HepG2 (cell line): ENCODE measurements at places on chromosomes 6 and 20. TPM values are rescaled to one million over a fixed set of nuclear protein-coding genes. Genes with fewer than 3 reads are reported as not detected.

The RTF2 gene
- 142 and 202 TPM in 2 replicates for total RNA-seq

DNA sequence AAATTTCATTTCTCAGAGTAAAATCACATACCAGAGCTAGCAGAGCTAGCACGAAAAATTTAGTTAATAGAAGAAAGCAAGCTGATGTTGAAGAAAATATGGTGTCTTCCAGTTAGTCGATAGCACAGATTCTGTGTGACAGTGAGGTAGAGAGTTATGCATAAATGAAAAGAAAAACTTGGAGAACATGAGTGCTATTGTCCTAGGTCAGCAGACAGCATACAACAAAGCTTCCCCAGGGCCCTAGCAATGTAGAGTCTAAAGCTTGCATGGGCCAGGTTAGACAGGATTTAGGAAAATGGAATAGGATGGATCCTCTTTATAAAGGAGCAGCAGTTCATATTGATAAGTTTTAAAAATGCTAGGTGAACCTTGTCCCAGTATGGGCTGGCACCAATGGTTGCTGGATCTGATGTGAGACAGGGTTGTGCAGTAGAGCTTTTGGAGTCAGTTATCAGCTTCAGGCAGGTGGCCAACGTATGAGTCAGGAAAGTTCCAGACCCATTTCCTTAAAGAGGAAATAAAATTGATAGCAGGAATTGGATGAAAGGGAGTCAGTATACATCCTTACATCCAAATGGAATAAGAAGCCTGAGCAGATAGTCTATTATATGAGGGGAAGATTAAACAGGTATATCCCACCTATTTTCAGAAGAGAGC lies 277.2 kb downstream of the FRK start:
- no peak for DNase-seq

GRCh38 chr6:14984519-14984853 lies 261.4 kb upstream of the JARID2 start:
- DNase-seq, result peak; percentile 36

The FRS3 gene
- 1.5 and 3.0 TPM in 2 replicates for total RNA-seq

- peak; percentile 33 for DNase-seq
These were observed 189.4 kb upstream of the PRDM1 start for GRCh38 chr6:105896821-105897095.

The SCP2D1 gene
- total RNA-seq, result not detected in 2 replicates

GRCh38 chr20:10521068-10521831 lies 86.1 kb downstream of the SLX4IP start:
- peak; percentile 56 for DNase-seq

GRCh38 chr20:33209789-33210188 lies 7.4 kb upstream of the BPIFA3 start:
- peak; percentile 74 for DNase-seq

The BNIP5 gene
- total RNA-seq, result not detected in 2 replicates

The GSS gene
- total RNA-seq, result 102 and 107 TPM in 2 replicates

The RSPO3 gene
- total RNA-seq, result not detected in 2 replicates

- DNase-seq, result no peak
These were observed 242.2 kb downstream of the FOXC1 start for GRCh38 chr6:1851681-1852456.

The ADGB gene
- total RNA-seq, result not detected in 2 replicates

DNA sequence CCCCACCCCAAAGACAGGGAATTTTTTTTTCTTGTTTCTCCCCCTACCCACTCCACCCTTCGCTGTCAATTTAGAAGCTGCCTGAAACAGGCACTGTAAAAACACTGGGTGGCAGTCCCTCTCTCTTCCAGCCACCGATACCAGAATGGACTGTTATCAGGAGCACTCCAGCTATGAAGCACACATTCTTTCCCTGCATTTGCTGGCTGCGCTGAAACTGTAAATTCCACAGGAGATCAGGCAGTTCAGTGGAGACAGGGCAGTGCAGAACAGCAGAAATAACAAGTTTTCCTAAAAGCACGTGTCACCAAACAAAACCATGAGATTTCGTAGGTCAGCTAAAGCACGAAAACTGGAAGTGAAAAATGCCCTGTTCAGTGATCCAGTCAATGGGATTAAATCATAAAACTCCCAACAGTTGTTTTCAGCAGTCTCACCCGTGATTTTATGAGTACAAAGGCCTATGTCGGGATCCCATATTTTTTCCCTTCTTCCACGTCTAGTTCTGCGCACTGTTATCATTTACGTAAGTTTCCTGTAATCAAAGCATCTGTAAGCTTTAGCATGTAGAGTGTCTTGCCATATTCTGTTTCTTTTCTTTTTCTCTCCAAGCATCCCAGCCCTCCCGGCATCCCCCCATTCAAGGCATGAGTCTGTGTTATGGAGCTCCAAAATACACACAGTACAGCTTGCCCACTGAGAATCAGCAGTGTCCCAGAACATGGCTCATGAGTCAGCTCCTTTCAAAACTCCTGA lies 359.9 kb upstream of the EPHA7 start:
- DNase-seq, result no peak

GRCh38 chr6:129852257-129852858 lies 8.8 kb downstream of the TMEM244 start:
- peak; percentile 16 for DNase-seq

- DNase-seq, result peak; percentile 97
These were observed 19.5 kb downstream of the ZNF311 start for GRCh38 chr6:28985462-28986164.

The WFDC10B gene
- total RNA-seq, result not detected in 2 replicates

The SEMG1 gene
- total RNA-seq, result not detected in 2 replicates

GRCh38 chr20:48728042-48728825 lies 99.6 kb downstream of the PREX1 start:
- DNase-seq, result no peak

The DUSP15 gene
- total RNA-seq, result 0.18 and 0.93 TPM in 2 replicates

GRCh38 chr6:18359237-18359885 lies 27.8 kb upstream of the RNF144B start:
- DNase-seq, result no peak

GRCh38 chr6:116451916-116452315 lies 9.3 kb upstream of the CALHM6 start:
- DNase-seq, result no peak

DNA sequence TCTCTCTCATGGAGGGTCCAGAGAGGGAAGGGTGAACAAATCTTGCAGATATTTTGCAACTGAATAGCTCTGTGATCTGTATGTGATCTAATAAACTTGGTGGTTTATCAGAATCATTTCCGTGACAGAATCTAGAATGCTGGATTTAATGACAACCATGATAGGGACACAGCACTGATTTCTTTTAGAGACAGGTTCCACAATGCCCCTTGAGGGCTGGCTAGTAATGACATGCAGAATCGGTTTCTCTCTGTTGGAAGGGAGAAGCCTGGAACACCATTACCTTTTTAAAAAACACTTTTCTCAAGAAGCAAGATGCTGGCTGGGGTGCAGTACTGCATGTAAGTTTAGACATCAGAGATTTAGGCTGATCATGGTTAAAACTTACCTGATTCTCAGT lies 313.4 kb downstream of the CDH26 start:
- DNase-seq, result no peak

The PHF20 gene
- total RNA-seq, result 34.1 and 43.3 TPM in 2 replicates

The SLC29A1 gene
- 23.1 and 43.2 TPM in 2 replicates for total RNA-seq

DNA sequence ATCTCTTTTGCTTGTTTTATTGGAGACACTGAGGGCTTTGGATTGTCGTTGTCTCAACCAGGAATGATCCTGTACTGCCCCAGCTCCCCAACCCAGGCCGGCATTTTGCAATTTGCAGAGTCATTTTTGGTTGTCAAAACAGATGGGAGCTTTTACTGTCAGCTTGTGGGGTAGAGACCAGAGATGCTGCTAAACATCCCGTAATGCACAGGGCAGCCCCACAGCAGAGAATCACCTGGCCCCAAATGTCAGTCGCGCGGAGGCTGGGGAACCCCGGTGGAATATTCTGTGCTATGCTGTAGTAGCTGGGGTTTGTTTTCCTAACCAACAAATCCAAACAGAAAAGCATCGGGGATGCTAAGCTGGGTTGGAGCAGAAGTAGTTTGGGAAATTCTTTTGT lies 99.7 kb downstream of the TSHZ2 start:
- DNase-seq, result no peak

DNA sequence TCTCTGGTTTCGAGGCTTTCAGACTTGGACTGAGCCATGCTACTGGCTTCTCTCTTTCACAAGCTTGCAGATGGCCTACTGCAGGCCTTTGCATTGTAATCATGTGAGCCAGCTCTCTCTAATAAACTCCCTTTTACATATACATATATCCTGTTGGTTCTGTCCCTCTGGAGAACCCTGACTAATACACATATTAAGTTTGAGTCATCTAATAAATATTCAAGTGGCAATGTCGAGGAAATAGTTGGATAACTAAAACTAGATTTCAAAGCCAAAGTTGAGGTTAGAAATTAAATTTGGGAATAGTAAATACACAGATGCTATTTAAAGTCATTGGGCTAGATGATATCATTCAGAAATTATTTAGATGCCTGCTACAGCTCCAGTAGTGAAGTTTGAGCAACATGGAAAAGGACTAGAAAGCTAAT lies 1343.4 kb downstream of the GRIK2 start:
- DNase-seq, result no peak

GRCh38 chr20:53725575-53725970 lies 131.9 kb upstream of the ZNF217 start:
- no peak for DNase-seq

DNA sequence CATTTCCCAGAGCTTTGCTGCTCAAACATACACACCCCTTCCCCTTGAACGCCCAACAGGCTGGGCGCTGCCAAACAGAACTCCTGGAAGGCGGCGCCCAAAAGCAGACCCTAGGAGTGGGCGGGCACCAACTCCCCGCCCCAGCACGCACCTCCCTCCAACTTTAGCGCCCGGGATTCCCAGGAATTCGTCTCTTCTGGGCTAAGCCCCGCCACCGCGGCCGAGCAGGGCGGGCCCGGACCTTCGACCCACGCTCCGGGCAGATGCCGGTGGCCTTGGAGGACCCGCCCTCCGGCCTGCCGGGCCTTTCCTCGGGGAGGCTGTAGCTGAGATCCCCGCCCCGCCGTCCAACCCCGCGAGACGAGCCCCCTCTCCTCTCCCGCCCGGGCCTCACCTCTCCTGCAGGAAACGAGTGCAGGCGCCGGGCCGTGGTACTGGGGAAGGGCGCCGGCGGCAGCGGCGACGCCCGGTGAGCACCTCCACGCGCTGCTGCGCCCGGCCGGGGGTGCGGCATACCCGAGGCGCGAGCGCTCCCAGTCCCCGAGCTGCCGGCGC lies 659 bp downstream of the MCUR1 start:
- DNase-seq, result peak; percentile 84

DNA sequence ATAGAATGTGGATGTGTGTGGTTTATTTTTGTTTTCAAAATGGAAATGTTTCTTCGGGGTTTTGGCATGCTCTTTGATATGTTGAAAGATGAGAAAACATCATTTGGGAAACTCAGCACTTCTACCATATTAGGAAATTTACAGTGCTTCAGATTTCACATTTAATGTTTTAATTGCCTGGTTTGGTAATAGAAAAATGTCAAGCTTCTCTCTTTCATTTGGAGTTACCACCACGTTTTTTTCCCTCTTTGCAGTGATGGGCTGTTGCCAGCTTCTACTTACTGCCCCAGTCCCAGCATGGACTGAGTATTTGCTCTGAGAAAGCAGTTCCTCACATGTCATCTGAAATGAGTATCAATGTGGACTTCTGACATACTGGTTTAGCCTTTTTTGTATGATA lies 267.7 kb downstream of the PRL start:
- DNase-seq, result no peak

GRCh38 chr6:135346747-135347146 lies 150.8 kb downstream of the AHI1 start:
- DNase-seq, result no peak

DNA sequence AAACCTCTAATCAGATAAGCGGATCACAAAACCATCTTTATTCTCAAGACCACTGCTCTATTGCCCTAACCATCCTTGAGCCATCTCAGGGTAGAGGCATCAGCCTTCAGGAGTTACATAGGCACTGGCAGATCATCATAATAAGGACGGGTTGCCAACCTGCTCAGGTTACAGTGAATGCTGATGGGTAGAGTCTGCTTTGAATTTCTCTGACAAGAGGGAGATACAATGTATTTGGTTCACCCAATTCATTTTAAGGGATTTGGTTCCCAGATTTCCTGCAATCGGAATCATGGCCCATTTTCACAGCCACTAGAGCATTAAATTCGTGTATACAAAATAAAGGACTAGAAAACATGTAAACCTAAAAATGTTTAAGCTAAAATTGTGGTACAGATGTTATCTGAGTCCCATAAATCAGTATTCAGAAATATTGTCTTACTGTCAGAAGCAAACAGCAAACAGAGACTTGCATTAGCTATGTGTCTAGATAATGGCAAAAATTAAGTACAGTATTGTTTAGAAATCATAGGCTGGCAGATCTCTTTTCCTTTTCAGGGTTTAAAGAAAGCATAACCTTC lies 41.9 kb upstream of the TMEM170B start:
- no peak for DNase-seq

The TINAG gene
- 0.15 TPM in 1 of 2 replicates, not detected in the other for total RNA-seq

The OTOR gene
- total RNA-seq, result not detected in 2 replicates

GRCh38 chr20:45138561-45139300 lies 14.5 kb upstream of the WFDC12 start:
- DNase-seq, result peak; percentile 34

- DNase-seq, result no peak
These were observed 6.0 kb downstream of the HLA-C start for GRCh38 chr6:31265926-31266325.

DNA sequence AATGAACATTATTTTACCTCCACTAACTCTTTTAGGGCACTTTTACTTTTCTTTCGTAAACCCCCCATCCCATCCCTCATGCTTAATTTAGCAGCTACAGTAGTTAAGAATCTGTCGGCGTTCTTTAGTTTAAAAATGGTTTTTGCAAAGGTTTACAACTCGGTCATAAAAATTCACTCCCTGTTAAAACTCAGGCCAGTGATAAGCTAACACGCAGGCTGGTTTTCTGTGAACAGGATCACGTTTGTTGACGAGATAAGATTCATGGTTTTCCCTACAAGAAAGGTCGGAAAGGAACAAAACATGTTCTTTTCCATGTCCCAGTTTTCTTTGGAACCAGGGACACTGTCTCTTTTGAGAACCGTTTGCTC lies 101.1 kb downstream of the TOX2 start:
- DNase-seq, result no peak

DNA sequence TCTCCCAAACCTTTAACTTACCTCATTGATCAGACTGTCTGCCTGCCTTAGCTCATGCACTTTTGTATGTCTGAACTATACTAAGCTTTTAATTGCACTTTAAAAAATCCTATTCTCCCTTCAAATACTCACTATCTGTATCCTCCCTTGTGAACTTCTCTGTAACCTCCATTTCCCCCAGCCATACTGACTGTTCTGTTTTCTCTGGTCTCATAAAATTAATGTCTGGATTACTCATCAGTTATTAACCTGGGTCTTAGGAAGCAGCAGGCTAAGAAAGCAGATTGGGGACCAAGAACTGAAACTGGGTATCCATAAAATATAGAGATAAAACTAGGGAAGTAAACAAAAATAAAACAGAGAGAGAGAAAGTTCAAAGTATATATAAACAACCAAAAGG lies 469.3 kb upstream of the MAN1A1 start:
- no peak for DNase-seq

- no peak for DNase-seq
These were observed 115.2 kb downstream of the DLL1 start for GRCh38 chr6:170175644-170176135.

DNA sequence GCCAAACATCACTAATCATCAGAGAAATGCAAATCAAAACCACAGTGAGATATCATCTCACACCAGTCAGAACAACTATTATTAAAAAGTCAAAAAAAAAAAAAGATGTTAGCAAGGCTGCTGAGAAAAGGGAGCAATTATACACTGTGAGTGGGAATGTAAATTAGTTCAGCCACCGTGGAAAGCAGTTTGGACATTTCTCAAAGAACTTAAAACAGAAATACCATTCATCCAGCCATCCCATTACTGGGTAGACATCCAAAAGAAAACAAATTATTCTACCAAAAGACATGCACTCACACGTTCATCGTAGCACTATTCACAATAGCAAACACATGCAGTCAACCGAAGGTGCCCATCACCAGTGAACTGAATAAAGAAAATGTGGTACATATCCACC lies 213.9 kb downstream of the TTLL2 start:
- no peak for DNase-seq

The ZC3H12D gene
- 2.1 and 2.7 TPM in 2 replicates for total RNA-seq
